ENCODE measurements at places on chromosomes 1 and 21.

DNA sequence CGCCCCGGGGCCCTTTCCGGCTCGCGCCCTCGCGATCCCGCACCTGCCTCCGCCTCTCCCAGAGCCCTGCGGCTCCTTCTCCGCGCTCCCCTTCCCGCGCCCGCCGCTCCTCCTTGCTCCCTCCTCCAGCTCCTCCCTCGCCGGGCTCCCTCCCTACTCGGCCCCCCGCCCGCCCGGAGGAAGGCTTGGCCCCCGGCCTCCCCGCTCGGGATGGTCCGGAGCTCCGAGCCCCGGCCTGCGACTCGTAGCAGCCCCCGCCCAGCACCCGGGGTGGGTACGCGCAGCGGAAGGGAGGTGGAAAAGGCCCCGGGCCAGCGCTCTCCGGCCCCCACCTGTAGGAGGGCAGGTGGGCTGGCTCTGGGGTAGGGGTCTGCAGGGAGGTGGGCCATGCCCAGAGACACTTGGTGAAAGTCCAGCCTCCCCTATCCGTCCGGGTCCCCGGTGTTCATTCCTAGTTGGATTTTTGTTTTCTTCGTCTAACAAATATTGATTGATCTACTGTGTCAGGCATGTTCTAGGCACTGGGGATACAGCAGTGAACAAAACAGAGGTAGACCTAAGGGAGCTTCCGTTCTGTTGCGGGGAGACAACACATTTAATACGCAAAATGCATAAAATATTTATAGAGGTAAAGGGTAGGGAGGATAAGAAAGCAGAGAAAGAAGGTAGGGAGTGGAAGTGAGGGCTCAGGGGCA, at the start of gene HTR1D:
Gene HTR1D (minus strand): TSS at position 82 of the 695 bp plus-strand sequence. CDS start 23,283 bp downstream, outside the sequence.
- DNase-seq: peak; percentile 4

- no peak for DNase-seq
Measured at GRCh38 chr1:39293375-39294070, 89.0 kb downstream of the MACF1 start.

- no peak for DNase-seq
Measured at GRCh38 chr1:192448026-192448578, 127.5 kb upstream of the RGS1 start.

DNA sequence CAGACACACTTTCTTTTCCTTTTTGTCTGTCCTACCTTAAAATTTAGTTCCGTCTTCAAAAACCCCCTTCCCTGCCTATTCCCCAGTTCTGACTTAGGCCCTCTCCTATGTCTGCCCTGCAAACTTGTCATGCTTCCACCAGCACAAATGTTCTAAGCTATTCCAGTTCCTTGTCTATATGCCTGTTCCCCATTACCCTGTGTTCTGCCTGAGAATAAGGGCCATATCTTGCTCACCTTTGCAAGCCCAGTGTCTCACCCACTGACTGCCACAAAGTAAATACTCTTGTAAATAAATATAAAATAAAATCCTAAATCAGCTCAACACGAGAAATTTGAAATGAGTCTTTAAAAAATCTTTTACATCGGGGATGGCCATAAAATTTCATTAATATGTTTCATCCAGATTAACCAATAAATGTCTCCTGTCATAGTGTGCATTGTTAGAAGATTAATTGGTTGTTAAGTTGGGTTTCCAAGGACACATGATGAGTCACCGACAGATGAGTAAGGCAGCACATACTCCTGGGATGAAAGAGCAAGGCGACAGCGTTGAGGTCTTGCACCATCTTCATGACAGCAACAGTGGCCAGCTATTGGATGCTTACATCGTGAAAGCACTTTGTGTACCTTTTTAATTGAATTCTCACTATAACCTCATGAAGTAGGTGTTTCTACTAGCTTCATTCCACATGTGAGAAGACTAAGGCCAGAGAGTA, 92.6 kb upstream of the NGF start:
- DNase-seq: no peak

DNA sequence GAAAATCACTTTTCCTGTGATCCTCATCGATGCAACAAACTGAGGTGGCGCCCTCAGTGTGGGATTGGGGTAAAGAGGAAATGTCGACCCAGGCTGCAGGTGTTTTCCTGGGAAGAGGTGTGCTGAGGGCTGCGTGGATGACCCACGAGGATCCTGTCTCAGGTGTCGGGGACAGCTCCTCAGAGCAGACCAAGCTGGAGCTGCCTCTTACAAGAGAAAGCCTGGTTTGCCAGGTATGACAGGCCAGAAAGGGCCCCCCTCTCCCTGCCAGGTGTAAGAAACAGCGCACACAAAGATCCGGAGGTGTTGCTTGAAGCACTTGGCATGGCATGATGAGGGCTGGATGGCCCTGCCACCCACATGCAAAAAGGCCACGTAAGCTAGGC, 12.6 kb downstream of the FHAD1 start:
- no peak for DNase-seq

- peak; percentile 63 for DNase-seq
Measured at GRCh38 chr1:30111431-30111830, 612.0 kb downstream of the MATN1 start.

DNA sequence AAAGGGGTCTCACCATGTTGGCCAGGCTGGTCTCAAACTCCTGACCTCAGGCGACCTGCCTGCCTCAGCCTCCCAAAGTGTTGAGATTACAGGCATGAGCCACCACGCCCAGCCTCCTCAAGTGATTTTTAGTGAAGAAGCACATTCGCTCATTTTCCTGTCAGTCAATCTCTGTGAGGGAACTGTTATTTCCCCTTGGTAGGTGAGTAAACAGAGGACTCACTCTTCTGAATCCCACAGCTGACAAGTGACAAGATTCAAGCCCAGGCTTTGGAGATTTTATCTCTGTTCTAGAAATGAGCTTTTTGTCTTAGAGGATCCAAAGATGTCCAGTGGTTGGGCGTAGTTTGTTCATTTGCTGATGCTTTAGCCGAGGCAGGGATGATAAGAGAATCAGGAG, 43.9 kb upstream of the TACSTD2 start:
- peak; percentile 81 for DNase-seq

Measured in suppressor macrophage treated with lipopolysaccharide for 1 hour (primary cell).